ENCODE measurements at places on chromosomes 5 and 9.

GRCh38 chr5:141412854-141413539 is at the start of gene PCDHGA10:
PCDHGA10 (plus strand) TSS chr5:141412987; CDS start chr5:141413176, 189 bp downstream.
- peak; percentile 23 for DNase-seq

- peak; percentile 13 for DNase-seq
These were observed 141.8 kb downstream of the FAM174A start for GRCh38 chr5:100676817-100677631.

GRCh38 chr5:65651144-65651543 is 26.3 kb downstream of the SHLD3 start:
- no peak for DNase-seq

DNA sequence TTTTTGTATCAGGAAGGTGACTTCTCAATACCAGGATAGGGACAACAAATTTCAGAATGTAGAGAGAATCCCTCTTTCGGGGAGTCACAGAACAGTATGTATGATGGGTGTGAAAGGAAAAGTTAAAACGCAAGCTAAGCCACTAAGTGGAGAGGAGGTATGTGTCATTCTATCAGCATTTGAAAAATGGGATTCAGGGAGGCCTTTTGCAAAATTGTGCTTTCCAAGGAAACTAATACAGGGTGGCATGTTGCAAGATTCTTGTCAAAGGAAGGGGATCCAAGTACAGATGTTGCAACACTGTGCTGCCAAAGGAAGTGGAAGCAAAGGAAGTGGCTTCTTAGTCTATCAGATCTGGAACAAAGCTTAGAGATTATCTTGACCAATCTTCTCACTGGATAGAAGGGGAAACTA is 12.6 kb upstream of the TNIP1 start:
- no peak for DNase-seq

DNA sequence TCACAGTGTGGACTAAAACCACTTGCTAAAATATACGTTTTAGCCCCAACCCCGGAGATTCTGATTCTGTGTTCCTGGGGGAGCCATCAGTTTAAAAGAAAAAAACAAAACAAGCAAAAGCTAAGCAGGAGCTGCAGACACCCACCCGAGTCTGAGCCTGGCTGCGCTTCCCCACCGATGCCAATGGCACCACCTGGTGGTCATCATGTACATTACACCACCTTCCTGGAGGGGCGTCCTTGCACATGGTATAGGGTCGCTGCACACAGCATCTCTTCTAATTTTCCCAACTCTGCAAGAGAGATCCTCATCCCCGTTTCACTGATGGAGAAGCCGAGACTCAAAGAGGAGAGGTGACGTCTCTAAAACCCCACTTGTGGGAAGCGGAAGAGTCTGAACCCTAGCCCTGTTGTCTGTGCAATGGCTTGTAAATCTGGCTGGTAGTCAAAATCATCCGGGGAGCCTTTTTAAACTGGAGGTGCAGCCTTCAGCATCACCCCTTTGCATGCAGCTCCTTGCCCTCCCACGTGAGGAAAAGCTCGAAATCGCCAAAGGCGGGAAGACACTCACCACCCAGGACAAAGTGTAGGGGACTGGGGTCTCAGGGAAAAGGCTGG is 23.1 kb upstream of the CNOT6 start:
- DNase-seq, result peak; percentile 5

GRCh38 chr9:114538241-114538640 is 33.0 kb upstream of the WHRN start:
- no peak for DNase-seq

DNA sequence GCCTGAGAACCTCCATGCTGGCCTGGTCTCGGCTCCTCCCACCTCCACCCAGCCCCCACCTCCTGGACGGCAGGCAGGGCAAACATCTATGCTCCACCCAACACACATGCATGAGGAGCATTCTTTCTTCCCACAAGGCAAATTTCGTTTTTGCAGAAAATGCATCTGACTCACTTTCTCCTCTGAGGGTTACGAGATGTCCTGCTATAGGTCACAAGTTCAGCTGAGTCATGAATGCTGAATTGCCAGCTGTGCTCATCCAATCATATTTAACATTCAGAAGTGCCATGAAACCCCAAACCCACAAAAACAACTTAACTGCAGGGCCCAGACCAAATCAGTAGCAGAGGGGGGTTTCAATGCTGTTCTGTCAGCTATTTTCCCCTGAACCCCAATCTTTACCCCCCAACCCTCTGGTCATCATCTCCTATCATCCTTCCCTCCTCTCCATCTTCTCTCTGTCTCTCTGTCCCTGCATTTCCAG is 39.0 kb upstream of the OSMR start:
- no peak for DNase-seq

- DNase-seq, result no peak
These were observed 54.4 kb downstream of the ANKH start for GRCh38 chr5:14816999-14817761.

GRCh38 chr5:112388074-112388473 is 31.0 kb downstream of the EPB41L4A start:
- DNase-seq, result no peak

DNA sequence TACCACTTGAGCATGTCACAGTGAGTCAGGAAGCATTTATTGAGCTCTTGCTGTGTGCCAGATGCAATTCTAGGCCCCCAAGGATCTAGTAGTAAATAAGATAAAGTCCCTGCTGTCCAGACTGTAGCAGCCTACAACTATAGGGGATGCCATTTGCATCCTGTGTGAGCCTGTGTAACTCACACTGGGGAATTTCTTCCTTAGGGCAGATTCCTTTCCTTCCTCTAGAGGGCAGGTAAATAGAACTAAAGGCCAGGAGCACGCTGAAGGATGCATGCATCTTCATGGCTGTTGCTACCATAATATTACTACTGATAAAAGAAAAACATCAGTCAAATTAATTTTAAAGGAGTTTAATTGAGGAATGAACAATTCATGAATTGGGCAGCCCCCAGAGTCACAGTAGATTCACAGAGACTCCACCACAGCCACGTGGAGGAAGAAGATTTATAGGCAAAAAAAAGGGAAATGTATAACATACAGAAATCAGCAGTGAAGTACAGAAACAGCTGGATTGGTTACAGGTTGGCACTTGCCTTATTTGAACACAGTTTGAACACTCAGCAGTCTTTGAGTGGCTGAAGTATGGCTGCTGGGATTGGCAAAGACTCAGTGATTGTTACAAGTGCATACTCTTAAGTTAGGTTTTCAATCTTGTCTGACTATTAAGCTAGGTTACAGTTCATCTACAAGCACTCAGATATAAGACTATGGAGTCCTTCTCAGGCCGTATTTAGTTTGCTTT is 98.9 kb downstream of the ACTL7B start:
- DNase-seq, result no peak

DNA sequence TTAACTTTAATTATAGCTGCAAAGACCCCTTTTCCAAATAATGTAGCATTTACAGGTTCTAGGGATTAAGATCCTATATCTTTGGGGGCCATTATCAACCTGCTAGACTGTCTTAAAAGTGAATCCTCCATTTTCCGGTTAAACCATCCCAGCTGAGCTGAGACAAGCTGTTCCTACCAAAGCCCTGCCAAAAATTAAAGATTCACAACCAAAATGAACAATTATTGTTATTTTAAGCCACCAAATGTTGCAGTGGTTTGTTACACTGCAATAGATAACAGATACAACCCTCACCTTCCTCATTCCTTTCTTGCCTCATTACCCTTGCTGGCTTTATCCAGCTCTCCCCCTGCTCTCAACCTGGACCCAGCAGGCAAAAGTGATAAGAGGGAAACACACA is 343.4 kb downstream of the CDK5RAP2 start:
- DNase-seq, result no peak

- no peak for DNase-seq
These were observed 4.6 kb upstream of the OR1L4 start for GRCh38 chr9:122719218-122719617.

DNA sequence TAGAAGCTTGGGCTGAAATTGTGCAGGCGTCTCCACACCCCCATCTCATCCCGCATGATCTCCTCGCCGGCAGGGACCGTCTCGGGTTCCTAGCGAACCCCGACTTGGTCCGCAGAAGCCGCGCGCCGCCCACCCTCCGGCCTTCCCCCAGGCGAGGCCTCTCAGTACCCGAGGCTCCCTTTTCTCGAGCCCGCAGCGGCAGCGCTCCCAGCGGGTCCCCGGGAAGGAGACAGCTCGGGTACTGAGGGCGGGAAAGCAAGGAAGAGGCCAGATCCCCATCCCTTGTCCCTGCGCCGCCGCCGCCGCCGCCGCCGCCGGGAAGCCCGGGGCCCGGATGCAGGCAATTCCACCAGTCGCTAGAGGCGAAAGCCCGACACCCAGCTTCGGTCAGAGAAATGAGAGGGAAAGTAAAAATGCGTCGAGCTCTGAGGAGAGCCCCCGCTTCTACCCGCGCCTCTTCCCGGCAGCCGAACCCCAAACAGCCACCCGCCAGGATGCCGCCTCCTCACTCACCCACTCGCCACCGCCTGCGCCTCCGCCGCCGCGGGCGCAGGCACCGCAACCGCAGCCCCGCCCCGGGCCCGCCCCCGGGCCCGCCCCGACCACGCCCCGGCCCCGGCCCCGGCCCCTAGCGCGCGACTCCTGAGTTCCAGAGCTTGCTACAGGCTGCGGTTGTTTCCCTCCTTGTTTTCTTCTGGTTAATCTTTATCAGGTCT is at the start of gene C9orf72:
Gene C9orf72 (minus strand): TSS at position 564 of the 716 bp plus-strand sequence. CDS start 6,361 bp downstream, outside the sequence.
- peak; percentile 89 for DNase-seq

- DNase-seq, result no peak
These were observed 1200.6 kb downstream of the PTPRD start for GRCh38 chr9:9412241-9412640.

- DNase-seq, result no peak
These were observed 31.8 kb downstream of the EGFLAM start for GRCh38 chr5:38290028-38290653.

GRCh38 chr5:68240202-68240601 is 24.6 kb downstream of the PIK3R1 start:
- no peak for DNase-seq

GRCh38 chr5:124087752-124088151 is 575.8 kb downstream of the CSNK1G3 start:
- no peak for DNase-seq

- no peak for DNase-seq
These were observed 44.1 kb downstream of the APTX start for GRCh38 chr9:32957358-32957757.

DNA sequence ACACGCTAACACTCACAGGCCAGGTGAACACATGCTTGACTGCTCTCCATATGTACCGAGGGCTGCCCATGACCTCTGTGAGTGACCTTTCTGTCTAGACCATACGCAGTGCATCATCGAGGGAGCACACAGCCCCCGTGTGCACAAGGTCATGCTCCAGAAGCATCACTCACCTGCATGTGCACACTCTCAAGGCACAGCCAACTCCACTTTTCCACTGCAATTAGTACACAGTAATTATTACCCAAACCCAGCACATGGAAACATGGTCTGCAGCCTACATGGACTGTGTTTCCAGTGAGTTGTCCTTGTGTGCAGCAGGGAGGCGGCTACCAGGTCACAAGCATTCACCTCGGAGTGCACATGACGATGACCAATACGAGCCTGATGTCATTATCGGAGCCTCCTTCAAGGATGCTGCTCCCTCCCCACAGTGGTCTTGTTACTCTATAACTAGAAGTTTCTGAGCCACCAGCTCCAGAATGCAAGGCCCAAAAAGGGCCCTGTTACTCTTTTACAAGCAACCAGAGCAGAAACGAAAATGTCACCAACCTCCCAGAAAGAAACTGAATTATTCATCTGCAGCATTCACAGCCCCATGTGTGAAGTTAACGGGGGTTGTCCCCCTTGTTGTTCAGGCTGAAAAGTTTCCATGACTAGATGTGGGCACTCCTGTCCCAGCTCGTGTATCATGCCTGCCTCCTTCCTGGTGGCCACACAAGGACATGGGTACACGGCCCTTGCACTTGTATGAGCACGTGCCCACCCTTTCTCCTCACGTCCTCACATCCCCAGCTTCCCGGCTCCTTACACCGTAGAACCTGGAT is 31.2 kb downstream of the SEMA4D start:
- DNase-seq, result no peak

- no peak for DNase-seq
These were observed 30.7 kb downstream of the GRIN3A start for GRCh38 chr9:101707721-101708120.

DNA sequence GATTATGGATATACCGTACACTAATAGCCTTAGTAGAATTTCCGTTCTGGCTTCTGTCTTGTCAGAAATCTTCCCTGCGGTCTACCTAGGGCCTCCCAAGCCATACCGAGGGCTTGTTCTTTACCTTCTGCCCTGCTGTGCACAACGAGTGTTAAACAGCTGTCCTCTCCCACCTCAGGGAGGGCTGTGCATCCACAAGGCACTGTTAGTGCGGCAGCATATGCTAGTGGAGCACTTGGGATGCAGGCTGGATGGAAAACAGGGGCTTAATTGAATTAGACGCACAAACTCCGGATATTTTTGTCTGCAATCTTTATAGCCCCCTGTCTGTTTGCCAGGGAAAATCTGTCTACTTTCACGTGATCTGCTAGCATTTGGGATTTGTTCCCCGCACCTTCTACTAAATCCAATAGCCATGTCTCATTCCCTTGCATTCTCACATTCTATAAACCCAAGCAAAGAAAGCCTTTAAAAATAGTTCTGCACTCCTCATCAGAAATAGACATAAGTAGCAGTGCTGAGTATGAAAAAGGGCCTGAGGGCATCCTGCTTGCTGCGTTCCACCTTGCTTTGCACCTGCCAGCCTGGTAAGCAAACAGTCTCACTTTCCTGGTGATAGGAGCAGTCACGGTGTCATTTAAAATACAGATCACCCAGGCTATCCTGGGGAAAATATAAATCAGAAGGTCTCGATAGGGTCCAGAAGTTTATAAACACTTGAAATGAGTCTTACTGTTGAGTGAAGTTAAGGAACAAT is 382.6 kb downstream of the RASEF start:
- no peak for DNase-seq

GRCh38 chr5:36300191-36300926 is 1.3 kb downstream of the RANBP3L start:
- no peak for DNase-seq

GRCh38 chr9:37286530-37287175 is 135.8 kb upstream of the GRHPR start:
- no peak for DNase-seq
